ENCODE measurements at places on chromosomes 11 and 22. TPM values are rescaled to one million over a fixed set of nuclear protein-coding genes. Genes with fewer than 3 reads are reported as not detected.

RIC3 gene
- total RNA-seq, result not detected

OR51B4 gene
- not detected for total RNA-seq

CST6 gene
- total RNA-seq, result not detected

SMCO4 gene
- 5.2 TPM for total RNA-seq

CRYBB3 gene
- not detected for total RNA-seq

POU2AF3 gene
- total RNA-seq, result not detected

MEN1 gene
- 21.7 TPM for total RNA-seq

B4GALNT4 gene
- 2.3 TPM for total RNA-seq

MCAT gene
- 18.0 TPM for total RNA-seq

OR4C11 gene
- not detected for total RNA-seq

KCNQ1OT1 gene
- total RNA-seq, result 2.3 TPM

CHRDL2 gene
- total RNA-seq, result not detected

OR51E2 gene
- total RNA-seq, result not detected

GLYATL1 gene
- not detected for total RNA-seq

KCNE3 gene
- 0.33 TPM for total RNA-seq

GPHA2 gene
- total RNA-seq, result not detected

APOL3 gene
- 58.8 TPM for total RNA-seq

MIAT gene
- total RNA-seq, result 0.33 TPM

APOBEC3B gene
- 2.9 TPM for total RNA-seq

TSPAN18 gene
- 60.3 TPM for total RNA-seq

MYOD1 gene
- total RNA-seq, result not detected

KCTD21 gene
- 10.8 TPM for total RNA-seq

HEPN1 gene
- total RNA-seq, result 0.33 TPM

UQCC3 gene
- 6.1 TPM for total RNA-seq

BEST1 gene
- not detected for total RNA-seq

ACCS gene
- 10.8 TPM for total RNA-seq

CLDN5 gene
- total RNA-seq, result 510 TPM

DNAJB13 gene
- not detected for total RNA-seq

CAPN5 gene
- 9.7 TPM for total RNA-seq

HARBI1 gene
- total RNA-seq, result 5.3 TPM

PGA5 gene
- not detected for total RNA-seq

F2 gene
- not detected for total RNA-seq

FGF4 gene
- total RNA-seq, result not detected

ANKK1 gene
- under 0.01 TPM for total RNA-seq

MYRF gene
- 0.65 TPM for total RNA-seq

SLC37A2 gene
- 2.7 TPM for total RNA-seq

OR51T1 gene
- not detected for total RNA-seq

PANX3 gene
- total RNA-seq, result not detected

CASP4 gene
- total RNA-seq, result 277 TPM

MS4A2 gene
- not detected for total RNA-seq

DGCR6 gene
- total RNA-seq, result 2.3 TPM

POTEH gene
- total RNA-seq, result not detected

LRP5 gene
- 34.6 TPM for total RNA-seq

CCDC88B gene
- total RNA-seq, result 2.3 TPM

ELMOD1 gene
- total RNA-seq, result 0.38 TPM

Data from vein endothelial cell (primary cell).